ENCODE measurements at places on chromosomes 13 and 19. TPM values are rescaled to one million over a fixed set of nuclear protein-coding genes. Genes with fewer than 3 reads are reported as not detected.

Gene MBD3L4
- not detected for total RNA-seq

Gene ZNF506
- total RNA-seq = 16.3 TPM

Gene CPB2
- not detected for total RNA-seq

Gene EPS8L1
- 1.3 TPM for total RNA-seq

Gene HSPB6
- total RNA-seq = 77.2 TPM

Gene CACNA1A
- total RNA-seq = 14.3 TPM

Gene MEDAG
- 5.0 TPM for total RNA-seq

Gene TUBA3C
- total RNA-seq = not detected

Gene COLGALT1
- 222 TPM for total RNA-seq

Gene PCSK4
- 1.2 TPM for total RNA-seq

Gene TLE5
- total RNA-seq = 153 TPM

Gene OR7C1
- total RNA-seq = not detected

Gene OR10H2
- total RNA-seq = not detected

Gene ISOC2
- 47.2 TPM for total RNA-seq

Gene SHD
- total RNA-seq = not detected

Gene TOMM40
- 64.6 TPM for total RNA-seq

Gene FLT1
- total RNA-seq = 211 TPM

Gene SHANK1
- total RNA-seq = 6.8 TPM

Gene CDC34
- total RNA-seq = 60.8 TPM

Gene ITGBL1
- total RNA-seq = 6.6 TPM

Gene POU2F2
- 1.5 TPM for total RNA-seq

Gene KLC3
- not detected for total RNA-seq

Gene ZNF835
- 0.09 TPM for total RNA-seq

Gene TFDP1
- 81.2 TPM for total RNA-seq

Gene TPTE2
- not detected for total RNA-seq

Gene SULT2B1
- total RNA-seq = not detected

Gene ZNF471
- total RNA-seq = 5.3 TPM

Gene ELSPBP1
- total RNA-seq = not detected

Gene ERICH6B
- not detected for total RNA-seq

Gene DPF1
- total RNA-seq = 2.4 TPM

Gene ZSCAN4
- total RNA-seq = 0.37 TPM

Gene OR7A5
- total RNA-seq = not detected

Gene PTGIR
- total RNA-seq = 9.1 TPM

Gene RNF113B
- total RNA-seq = not detected

Gene RNF6
- total RNA-seq = 59.1 TPM

Gene PBX4
- total RNA-seq = 0.55 TPM

Gene RXFP2
- total RNA-seq = not detected

Gene HPN
- total RNA-seq = not detected

Gene GET3
- total RNA-seq = 61.2 TPM

Gene TTC9B
- not detected for total RNA-seq

Gene ZNF772
- 17.4 TPM for total RNA-seq

Gene LRG1
- total RNA-seq = not detected

Gene MEF2B
- not detected for total RNA-seq

Gene CLEC11A
- total RNA-seq = 68.0 TPM

Gene C19orf81
- not detected for total RNA-seq

Gene SYT5
- total RNA-seq = not detected

Gene CBARP
- 9.7 TPM for total RNA-seq

Gene WDR18
- total RNA-seq = 36.4 TPM

Gene FGF21
- not detected for total RNA-seq

Gene SIX5
- total RNA-seq = 7.6 TPM

Gene ZNF135
- 3.9 TPM for total RNA-seq

Gene PSG2
- not detected for total RNA-seq

Gene APBA3
- total RNA-seq = 27.6 TPM

Gene HRC
- not detected for total RNA-seq

Gene CRX
- not detected for total RNA-seq

All from smooth muscle cell of the umbilical artery (primary cell).